ENCODE measurements at places on chromosomes 1 and 21. TPM values are rescaled to one million over a fixed set of nuclear protein-coding genes. Genes with fewer than 3 reads are reported as not detected.

DNA sequence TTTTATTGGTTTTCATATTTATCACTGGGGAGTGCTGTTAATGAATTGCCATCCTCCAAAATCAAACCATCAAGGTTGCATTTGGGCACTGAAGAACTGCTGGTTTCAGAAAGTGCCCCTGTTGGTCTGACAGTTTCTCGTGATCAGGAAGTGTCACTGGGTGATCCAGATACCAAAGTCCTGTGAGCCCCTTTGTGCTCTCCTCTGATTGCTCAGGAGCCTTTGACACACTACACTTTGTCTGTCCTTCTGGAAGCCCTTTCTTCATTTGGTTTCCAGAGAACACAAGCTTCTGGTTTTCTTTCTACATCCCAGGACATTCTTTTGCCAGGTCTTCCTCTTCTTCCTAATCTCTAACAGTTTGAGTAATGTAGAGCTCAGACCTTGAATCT is 165.8 kb upstream of the PROX1 start:
- no peak for DNase-seq

Gene PTGS2
- total RNA-seq: 23.9 TPM

DNA sequence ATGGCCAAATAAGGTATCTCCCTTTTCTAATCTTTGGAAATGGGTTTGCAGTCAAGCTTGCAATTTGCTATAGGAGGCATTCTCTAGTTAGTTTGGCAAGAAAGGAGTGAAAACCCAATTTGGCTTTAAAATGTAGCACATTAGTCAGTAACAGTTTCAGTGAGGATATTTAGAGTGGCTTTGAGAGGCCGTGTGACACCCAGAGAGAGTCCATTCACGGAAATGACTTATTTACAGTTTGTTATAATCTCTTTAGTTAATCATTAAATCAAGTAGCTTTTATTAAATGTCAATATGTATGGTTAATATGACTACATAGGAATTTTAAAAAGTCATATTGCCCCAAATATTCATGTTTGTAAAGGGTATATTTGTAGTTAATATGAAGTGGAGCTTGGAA is 9.6 kb downstream of the ZBTB18 start:
- no peak for DNase-seq

- no peak for DNase-seq
Observed at GRCh38 chr1:42086146-42086545, 67.1 kb upstream of the GUCA2B start.

DNA sequence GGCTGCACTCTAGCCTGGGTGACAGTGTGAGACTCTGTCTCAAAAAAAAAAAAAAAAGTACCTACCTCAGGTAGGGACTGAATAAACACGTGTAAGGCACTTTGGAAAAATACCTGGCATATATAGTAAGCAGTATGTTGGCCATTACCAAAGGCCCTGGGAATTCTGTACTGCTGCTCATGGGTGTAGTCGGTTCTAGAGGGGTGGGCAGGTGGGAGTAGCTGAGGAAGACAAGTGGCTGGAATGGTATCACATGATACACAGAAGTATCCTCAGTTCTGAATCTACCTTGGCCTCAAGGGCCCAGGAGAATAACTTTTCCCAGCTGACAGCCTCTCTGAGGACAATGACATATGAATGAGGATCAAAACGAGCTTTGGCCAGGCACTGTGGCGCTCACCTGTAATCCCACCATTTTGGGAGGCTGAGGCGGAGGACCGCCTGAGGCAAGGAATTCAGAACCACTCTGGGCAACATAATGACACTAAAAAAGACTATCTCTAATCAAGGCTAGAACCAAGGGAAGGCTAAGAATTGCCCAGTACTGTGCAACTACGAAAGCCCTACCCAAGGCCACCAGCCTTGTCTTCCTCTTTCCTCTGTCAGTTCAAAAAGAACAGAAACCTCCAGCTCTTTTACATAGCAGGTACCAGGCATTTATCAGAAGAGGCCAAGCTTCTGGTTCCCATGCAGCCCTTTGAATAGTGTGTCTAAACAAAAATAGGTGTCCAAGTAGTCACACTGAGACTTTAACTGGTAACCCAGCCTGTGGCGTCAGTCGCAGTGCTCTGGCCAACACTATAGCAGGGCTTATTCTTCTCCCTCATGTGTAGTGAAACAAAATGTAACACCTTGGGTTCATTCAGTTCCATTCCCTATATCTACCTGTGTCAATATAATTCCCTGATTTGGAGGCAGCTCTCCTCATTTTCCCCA is 10.2 kb downstream of the MMACHC start:
- DNase-seq: no peak

GRCh38 chr1:178057912-178058534 is 35.9 kb upstream of the RASAL2 start:
- peak; percentile 27 for DNase-seq
